ENCODE measurements at places on chromosomes 3 and 15.

GRCh38 chr15:29711531-29711930, 110.7 kb downstream of the TJP1 start:
- no peaks in the 10 kb centered on the region for H3K4me1 ChIP-seq
- H3K27me3 ChIP-seq, result no peaks in the 10 kb centered on the region
- H3K4me3 ChIP-seq, result no peak overlapping the region

GRCh38 chr3:125120379-125121122, 64.8 kb upstream of the HEG1 start:
- DNase-seq, result peak; percentile 37
- peak overlapping the region; percentile 88 for H3K27ac ChIP-seq
- peaks cover 45% of the 10 kb centered on the region for H3K4me1 ChIP-seq
- peak overlapping the region; percentile 72 for H3K4me3 ChIP-seq

DNA sequence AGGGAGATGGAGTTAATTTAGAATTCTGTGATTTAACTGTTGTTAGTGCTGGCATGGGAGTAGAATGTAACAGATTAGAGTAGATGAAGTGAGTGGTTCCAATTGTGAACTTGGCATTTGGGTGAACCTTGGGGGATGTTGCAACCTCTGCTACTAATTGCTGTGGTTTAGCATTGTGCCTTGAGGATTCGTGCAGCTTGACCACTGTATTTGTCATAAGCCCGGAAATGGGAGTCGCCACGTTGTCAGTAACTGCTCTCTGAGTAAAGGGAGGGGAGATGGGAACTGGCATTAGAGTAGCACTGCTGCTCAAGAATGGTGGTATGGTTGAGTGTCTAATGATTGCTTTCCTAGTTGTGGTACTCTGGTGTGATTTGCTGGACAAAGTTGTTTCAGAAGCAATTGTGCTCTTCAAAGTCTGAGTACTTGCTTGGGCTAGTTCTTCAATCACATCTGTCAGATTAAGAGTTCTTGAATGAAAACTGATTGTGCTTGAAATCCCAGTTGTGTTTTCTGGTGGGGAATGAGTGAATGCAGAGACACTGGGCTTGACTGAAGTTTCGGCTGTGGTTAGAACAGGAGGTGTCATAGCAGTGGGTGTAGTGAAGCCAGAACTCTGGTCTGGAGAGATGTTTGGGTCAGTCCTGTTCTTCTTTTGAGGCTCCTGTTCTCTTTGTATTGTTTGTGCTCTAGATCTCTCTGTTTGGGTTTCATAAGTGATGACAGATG, 15.4 kb downstream of the IGSF10 start:
- no peak overlapping the region for H3K27ac ChIP-seq
- no peak overlapping the region for H3K4me3 ChIP-seq
- H3K4me1 ChIP-seq, result no peaks in the 10 kb centered on the region

DNA sequence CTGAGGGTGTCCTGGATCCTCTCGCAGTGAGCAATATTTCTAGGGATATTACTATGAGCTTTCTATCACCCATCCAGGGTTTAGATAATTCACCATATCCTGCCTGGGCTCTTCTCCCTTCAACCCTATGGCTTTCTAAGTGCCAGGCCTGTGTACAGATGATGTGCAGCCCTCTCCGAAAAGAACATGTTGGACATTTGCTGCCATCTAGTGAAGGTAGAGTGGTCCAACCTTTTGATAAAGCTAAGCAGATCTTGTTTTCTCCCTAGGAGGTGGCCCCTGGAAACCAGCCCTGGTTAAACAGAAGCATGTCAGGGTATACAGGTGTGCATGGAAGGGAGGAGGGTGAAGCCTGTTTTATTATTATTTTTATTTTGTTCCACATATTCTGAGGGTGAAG, 27.9 kb upstream of the SCN10A start:
- no peak overlapping the region for H3K27ac ChIP-seq
- H3K36me3 ChIP-seq, result no peaks in the 10 kb centered on the region
- peaks cover 14% of the 10 kb centered on the region for H3K27me3 ChIP-seq
- H3K4me3 ChIP-seq, result no peak overlapping the region

DNA sequence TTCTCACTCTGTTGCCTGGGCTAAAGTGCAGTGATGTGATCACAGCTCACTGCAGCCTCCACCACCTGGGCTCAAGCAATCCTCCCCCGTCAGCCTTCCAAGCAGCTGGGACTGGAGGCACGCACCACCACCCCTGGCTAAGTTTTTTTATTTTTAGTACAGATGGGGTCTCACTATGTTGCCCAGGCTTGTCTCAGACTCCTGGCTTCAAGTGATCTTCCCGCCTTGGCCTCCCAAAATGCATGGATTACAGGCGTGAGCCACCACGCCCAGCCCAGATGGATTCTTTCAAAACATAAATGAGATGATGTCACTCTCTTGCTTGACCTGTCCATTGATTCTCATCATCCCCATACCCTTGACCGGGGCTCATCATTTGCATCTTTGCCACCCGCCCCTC, 72.6 kb upstream of the SLC6A6 start:
- H3K4me1 ChIP-seq, result peaks cover 11% of the 10 kb centered on the region
- H3K36me3 ChIP-seq, result no peaks in the 10 kb centered on the region
- no peak for DNase-seq
- H3K27ac ChIP-seq, result no peak overlapping the region
- H3K27me3 ChIP-seq, result peaks cover 18% of the 10 kb centered on the region

DNA sequence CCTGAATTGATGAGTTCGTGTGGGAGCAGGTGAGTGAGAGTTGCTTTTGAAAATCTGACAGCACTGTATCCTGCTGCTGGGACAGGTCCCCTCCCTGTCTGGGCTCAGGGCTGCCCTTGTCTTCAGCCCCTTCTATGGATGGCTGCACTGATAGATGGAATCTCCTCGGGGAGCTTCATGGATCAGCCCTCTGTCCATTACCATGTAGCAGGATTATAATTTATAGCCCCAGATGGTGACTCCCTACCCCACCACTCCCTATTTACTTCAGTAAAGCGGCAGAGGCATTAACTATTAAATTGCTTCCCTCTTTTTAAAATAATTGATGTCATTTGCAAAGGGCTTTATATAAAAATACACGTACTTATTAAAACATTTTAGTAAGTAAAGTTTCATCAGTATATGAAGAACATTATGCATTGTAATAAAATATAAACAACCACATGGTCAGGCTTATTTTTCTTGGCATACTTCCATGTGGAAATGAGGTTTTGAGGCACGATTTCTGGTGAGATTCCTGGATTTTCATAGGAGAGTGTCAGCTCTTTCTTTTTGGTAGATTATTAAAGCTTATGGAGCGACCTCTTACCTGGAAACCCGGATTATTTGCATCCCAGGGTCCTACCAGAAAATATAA, 38.5 kb downstream of the MAP3K13 start:
- H3K4me3 ChIP-seq, result no peak overlapping the region
- no peak for DNase-seq
- H3K36me3 ChIP-seq, result no peaks in the 10 kb centered on the region
- no peak overlapping the region for H3K27ac ChIP-seq
- H3K4me1 ChIP-seq, result peaks cover 7% of the 10 kb centered on the region

DNA sequence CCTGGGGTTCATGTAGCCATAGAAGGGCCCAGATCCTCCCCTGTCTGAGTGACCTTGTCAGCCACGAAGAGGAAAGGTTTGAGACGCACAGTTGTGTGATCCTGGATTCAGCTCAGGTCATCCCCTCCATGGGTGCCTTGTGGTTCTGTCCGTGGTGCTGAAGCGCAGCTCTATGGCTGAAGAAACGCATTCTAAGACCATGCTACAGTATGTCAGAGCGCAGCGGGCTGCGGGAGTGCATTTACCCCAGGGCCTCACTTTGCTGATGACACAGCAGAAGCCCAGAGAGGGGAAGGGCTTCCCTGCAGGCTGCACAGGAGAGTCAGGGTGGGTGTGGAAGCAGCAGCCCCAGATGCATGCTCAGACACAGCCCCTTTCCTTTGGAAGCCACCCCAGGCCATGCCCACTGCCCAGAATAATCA, 68.8 kb upstream of the IQSEC1 start:
- H3K36me3 ChIP-seq, result no peaks in the 10 kb centered on the region
- DNase-seq, result peak; percentile 70
- H3K27me3 ChIP-seq, result peaks cover 15% of the 10 kb centered on the region
- no peak overlapping the region for H3K27ac ChIP-seq
- H3K4me3 ChIP-seq, result no peak overlapping the region
- H3K4me1 ChIP-seq, result no peaks in the 10 kb centered on the region

- DNase-seq, result peak; percentile 56
- peak within 1 kb of the TSS; percentile 95 for H3K4me3 ChIP-seq
- no peaks in the 10 kb centered on the region for H3K36me3 ChIP-seq
- H3K27ac ChIP-seq, result peak within 1 kb of the TSS; percentile 94
- no peaks in the 10 kb centered on the region for H3K27me3 ChIP-seq
Observed at GRCh38 chr15:78077053-78077870, at the start of gene TBC1D2B. Gene TBC1D2B, minus strand, starts transcription at chr15:78077711. Its CDS starts 59 bp downstream, at chr15:78077652.

GRCh38 chr15:76503804-76504203, 167.2 kb downstream of the ISL2 start:
- H3K4me1 ChIP-seq, result no peaks in the 10 kb centered on the region
- no peak for DNase-seq
- no peak overlapping the region for H3K27ac ChIP-seq

DNA sequence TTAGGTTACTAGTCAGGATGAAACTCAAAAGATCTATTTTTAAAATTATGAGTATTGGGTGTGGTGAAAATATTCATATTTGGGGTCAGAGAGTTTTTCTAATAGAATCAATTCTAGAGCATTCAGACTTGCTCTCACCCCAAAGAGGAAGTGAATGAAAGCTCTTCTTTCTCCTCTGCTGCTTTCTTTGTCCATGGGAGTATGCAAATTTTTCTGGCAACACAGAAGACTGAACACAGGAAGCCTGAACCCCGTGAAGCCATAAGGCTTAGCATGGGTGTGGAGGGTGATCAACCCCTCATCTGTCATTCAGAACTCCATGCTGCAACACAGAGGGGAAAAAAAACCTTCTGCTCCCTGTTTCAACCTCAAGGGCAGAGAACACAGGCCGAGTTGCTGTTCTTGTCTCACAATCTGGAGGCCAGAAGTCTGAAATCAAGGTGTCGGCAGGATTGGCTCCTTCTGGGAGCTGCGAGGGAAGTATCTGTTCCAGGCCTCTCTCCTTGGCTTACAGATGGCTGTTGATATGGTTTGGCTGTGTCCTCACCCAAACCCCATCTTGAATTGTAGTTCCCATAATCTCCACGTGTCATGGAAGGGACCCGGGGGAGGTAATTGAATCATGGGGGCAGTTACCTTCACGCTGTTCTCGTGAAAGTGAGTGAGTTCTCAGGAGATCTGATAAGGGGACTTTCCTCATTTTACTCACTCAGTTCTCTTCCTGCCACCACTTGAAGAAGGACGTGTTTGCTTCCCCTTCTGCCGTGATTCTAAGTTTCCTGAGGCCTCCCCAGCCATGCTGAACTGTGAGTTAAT, 33.7 kb upstream of the CD47 start:
- peaks cover 35% of the 10 kb centered on the region for H3K4me1 ChIP-seq
- no peak overlapping the region for H3K4me3 ChIP-seq
- peak overlapping the region; percentile 96 for H3K27ac ChIP-seq
- peaks cover 11% of the 10 kb centered on the region for H3K27me3 ChIP-seq
- no peaks in the 10 kb centered on the region for H3K36me3 ChIP-seq
- no peak for DNase-seq

DNA sequence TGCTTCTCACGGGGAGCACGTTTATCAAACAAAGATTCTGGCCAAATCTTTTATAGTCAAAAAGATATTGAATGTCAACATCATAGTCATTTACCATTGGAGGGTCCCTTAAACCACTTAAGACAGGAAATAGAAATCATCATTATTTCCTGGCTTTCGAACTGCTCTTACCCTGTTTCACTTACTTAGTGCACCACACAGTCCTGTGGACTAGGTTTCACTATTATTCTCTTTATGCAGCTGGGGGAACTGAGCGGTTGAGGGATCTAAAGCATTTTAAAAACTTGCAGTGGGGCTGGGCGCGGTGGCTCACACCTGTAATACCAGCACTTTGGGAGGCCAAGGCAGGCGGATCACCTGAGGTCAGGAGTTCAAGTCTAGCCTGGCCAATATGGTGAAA, 13.7 kb upstream of the TPRG1 start:
- no peak for DNase-seq
- H3K4me3 ChIP-seq, result no peak overlapping the region
- no peak overlapping the region for H3K27ac ChIP-seq

DNA sequence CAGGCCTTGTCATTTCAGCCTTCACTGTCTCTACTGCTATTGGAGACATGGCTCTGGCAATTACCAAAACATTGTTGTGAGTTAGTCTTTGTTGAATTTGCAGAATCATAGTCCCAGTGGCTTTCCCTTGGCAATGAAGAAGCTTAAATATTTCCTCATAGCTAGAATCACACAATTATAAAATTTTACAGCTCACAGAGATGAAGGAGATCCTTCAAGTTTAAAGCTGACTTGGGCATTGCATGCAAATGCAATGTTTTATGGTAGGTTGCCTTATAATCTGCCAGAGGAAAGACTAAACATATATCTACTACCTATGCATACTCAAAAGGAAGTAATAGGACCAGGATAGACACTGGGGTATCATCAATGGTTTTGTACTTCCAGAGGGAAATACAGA, 90.9 kb downstream of the LSAMP start:
- H3K27me3 ChIP-seq, result no peaks in the 10 kb centered on the region
- H3K27ac ChIP-seq, result no peak overlapping the region
- DNase-seq, result no peak
- H3K4me3 ChIP-seq, result no peak overlapping the region
- peaks cover 22% of the 10 kb centered on the region for H3K4me1 ChIP-seq

DNA sequence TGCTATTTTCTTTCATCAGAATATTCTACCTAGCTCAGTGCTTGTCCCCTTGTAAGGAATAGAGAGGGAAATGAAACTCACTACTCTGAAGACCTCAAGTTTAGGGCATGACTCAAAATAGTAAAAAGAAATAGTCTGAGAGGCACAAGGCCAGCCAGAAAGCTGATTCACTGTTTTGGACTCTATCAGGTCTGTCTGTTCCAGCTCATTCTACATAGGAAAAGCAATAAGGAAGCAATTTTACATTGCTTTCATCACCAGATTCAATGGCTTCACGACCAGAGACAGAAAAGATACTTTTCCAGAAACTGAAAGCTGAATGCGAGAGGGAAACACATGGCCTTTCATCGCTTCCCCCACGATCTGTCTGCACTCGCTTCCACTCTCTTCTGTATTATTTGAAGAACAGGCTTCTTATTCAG, 276.0 kb downstream of the GBE1 start:
- no peak for DNase-seq
- no peaks in the 10 kb centered on the region for H3K27me3 ChIP-seq
- H3K27ac ChIP-seq, result no peak overlapping the region
- H3K4me1 ChIP-seq, result no peaks in the 10 kb centered on the region

DNA sequence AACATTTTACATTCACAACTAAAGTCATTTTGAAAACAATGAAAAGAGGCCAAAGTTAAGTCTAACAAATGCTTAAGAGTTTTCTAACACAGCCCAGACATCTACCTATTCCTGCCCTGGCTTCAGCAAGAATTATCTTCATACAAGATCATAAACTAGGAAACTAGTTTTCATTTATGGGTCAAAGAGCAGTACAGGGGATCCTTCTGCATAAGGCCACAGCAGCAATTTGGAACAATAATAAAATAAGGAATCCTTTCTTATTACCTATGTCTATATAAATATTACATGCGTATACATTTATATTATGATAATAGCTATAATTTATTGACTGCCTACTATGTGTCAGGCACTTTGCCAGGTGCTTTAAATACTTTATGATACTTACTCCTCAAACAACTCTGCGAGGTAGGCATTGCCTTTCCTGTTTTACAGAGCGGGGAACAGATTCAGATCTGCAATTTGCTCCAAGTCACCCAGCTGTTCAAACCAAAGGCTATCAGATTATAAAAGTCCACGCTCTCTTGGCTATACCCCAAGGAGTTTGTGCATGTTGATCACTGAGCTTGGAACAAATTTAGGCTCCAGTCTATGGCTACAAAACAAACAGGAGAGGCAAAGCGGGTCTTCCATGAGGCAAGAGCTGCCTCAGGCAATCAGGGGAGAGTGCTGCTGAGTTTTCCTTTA, 196.4 kb downstream of the RORA start:
- H3K27ac ChIP-seq, result no peak overlapping the region
- H3K4me1 ChIP-seq, result peaks cover 9% of the 10 kb centered on the region
- H3K4me3 ChIP-seq, result no peak overlapping the region
- no peaks in the 10 kb centered on the region for H3K27me3 ChIP-seq
- no peak for DNase-seq

All from neural crest cell (in vitro differentiated cells).